ENCODE measurements at places on chromosomes 2 and 18. TPM values are rescaled to one million over a fixed set of nuclear protein-coding genes. Genes with fewer than 3 reads are reported as not detected.

Gene ITGB6
- total RNA-seq: 11.6 TPM

GRCh38 chr2:160491911-160492371 lies 1.7 kb downstream of the RBMS1 start:
- DNase-seq: peak; percentile 73

DNA sequence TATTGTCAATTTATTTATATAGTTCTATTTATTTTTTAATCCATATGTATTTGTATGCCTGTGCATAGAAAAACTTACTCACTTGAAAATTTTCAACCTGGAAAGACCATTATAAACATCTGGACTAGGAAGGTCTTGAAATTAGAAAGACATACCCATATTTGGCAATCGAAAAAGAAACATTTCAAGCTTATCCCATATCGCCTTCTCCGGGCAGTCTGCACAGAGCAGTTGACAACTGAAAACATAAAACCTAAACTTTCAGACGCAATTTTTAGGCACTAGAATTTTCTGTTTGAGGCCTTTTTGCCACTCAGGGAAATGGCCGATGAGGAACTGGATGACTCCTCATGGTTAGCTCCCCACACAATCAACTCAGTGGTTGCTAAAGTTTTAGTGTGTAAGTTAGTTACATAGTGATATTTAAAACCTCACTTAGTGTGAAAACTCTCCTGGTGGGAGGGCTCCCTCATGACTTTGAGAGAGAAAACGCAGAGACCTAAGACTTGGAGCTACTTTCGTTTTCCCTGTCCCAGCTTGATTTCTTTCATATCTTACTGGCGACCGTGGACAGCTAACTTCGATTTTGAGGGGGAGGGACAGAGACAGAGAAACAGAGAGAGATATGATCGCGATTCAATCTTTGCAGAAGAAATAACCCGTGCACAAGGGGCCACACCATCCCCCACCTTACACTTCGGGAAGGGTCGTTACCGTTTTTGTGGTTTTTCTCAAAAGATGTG lies 3.2 kb upstream of the HOXD12 start:
- no peak for DNase-seq

Gene REG1B
- not detected for total RNA-seq

DNA sequence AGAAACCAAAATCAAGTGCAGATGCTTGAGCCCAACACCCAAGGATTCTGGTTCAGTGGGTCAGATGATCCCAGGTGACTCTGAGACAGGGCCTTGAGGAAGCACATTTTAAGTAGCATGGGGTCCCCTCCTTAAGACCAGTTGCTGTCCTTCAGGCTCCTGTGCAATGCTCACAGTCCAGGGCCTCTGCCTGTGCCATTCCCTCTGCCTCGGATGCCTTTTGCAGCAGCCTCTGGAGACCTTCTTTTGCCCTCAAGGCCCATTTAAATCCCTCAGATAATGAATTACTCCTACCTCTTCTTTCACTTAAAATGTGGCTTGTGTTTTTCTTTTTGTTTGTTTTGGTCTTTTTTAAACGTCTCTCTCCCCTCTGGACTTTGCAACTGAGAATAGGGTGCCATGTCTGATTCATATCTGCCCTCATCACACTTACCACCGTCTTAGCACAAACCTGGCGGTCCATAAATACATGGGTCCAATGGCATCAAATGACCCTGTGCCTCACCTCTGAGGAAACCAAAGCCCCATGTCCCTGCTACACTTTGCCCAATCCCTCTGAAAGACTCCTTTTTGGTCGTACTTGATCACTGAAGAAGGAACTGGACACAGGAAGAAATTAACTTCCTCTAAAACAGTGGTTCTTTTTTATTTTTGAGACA lies 14.2 kb downstream of the ACTG2 start:
- DNase-seq: no peak

GRCh38 chr18:13216092-13216582 lies 2.4 kb upstream of the LDLRAD4 start:
- DNase-seq: peak; percentile 23

Gene EPB41L3
- total RNA-seq: under 0.01 TPM

DNA sequence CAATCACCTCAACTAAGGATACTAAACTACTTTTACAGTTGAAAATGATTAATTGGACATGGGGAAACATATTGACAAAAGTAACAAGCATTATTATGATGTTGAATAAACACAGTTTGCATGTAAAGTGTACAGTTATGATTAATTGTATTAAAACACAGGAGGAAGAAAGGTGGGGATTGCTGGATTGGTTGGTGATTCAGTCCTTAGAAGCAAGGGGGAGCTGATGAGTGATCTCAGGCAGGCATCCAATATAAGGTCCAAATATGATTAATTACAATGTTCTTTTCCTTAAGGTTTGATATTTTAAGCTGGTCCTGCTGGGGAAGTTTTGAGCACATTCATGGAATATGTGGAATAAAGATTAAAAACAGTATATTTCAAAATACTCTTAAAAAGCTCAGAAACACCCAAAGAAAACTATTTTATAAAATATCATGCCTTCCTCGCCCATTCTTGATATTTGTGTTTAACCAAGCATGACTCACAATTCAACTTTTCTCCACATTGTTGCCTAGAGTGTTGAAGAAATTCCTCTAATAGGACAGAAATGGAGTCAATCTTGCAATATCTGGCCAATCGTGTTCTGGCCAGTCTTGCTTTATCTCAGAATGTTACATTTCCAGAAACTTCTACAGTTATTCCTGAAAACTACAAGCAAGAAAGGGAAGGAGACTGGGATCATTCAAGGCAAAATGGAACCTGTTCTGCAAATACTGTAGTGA lies 268.2 kb downstream of the RPIA start:
- DNase-seq: peak; percentile 2

- DNase-seq: no peak
These were observed 2.6 kb downstream of the ANKRD44 start for GRCh38 chr2:197307933-197308521.

Gene FAM161A
- 2.3 TPM for total RNA-seq

GRCh38 chr2:109045505-109045904 lies 56.5 kb upstream of the EDAR start:
- no peak for DNase-seq

GRCh38 chr2:6301426-6301825 lies 564.3 kb downstream of the CMPK2 start:
- DNase-seq: no peak

- DNase-seq: no peak
These were observed 13.6 kb downstream of the FLACC1 start for GRCh38 chr2:201343559-201343958.

DNA sequence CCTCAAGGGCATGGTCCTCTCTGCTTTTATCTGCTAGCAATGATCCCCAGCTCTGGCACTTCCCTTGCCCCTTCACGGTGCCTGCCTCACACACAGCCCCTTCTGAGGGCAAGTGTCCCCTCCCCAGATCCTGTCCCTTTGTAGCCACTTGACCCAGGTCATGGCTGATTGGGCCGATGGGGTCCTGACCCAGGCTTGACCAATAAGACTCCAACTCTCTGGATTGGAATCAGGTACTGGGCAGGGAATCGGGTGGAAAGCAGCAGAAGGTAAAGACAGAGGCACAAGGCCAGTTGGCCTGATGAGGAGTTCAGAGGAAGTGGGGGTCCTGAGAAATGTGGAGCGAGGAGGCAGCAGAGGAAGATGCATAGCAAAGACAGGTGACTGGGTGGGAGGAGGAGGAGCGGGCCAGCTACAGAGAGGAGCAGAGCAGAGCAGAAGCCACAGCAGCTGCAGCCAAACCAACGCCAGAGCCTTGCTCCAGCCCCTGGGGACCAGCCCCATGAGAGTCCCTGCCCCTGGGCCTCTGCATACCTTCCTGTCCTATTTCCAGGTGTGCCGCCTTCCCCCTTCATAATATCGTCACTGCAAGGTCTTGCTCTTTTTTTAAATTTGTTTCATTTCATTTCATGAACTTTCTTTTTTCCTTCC lies 39.1 kb downstream of the CAPN13 start:
- DNase-seq: no peak

- no peak for DNase-seq
These were observed 92.0 kb downstream of the RTTN start for GRCh38 chr18:70113511-70113910.

GRCh38 chr2:101251844-101252407 lies 760 bp upstream of the CNOT11 start:
- DNase-seq: no peak

GRCh38 chr18:23512641-23513040 lies 9.3 kb downstream of the RMC1 start:
- no peak for DNase-seq

Gene LBX2
- 1.2 TPM for total RNA-seq

Gene OTX1
- total RNA-seq: 2.6 TPM

DNA sequence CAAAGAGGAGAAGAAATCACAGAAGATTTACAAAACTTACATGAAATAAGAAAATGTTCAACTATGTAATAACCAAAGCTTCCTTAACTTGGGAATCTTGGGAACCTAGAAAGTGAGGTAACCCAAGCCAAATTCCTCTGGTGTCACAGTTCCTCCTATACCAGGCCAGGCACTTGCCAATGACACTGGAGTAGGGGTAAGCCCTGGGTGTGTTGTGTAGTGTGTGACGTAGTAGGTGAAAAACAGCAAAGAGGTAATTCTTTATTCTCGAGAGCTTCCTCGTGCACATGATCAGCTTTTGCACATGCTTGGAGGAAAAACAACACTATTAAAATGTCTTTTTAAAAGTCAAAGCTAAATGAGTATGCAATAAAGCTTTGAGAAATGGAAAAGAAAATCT lies 118.0 kb downstream of the METTL8 start:
- no peak for DNase-seq

GRCh38 chr18:7626922-7627440 lies 59.9 kb downstream of the PTPRM start:
- peak; percentile 50 for DNase-seq
